Stimulated activated CD4-positive, alpha-beta T cell treated with anti-CD3 and anti-CD28 coated beads, Interleukin-15, amount 100 ng/mL, for 1 hour (primary cell): ENCODE measurements at places on chromosomes 16 and 17.
A peak's percentile ranks its signal among the peaks of the same experiment; 100 is the strongest.

DNA sequence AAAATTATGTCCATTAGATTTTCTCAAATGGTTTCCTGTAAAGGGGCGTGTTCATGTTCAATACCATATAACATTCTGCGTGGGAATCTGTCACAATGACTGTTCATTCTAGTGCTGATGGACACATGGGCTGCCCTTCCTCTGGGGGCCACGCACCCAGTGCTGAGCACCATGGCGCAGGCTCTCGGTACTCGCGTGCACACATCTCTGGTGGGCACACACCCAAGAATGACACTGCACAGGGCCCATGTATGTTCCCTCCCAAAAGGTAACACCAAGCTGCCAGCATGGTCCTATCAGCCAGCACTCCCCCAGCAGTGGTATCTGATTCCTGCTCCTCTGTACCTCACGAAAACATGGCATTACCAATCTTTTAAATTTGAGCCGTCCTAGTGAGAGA, 13.7 kb downstream of the B9D1 start:
- DNase-seq: no peak

DNA sequence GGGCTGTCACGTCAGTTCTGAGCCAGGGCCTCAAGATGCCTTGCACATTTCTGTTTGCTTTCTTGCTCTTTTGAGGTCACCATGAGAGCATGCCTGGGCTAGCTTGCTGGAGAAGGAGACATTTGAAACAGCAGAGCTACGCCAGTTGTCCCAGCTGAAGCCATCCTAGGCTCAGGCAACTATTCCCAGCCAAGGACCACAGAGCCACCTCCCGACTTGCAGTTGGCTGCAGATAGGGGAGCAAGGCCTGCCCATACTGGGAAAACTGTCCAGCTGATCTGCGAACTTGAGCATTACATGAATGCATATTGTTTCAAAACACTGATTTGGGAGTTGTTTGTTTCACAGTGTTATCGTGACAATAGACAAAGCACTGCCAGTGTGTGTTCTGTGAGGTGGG, 340.8 kb downstream of the XYLT1 start:
- no peak for DNase-seq

- DNase-seq: no peak
These were observed 170.2 kb downstream of the UTP18 start for GRCh38 chr17:51430591-51430990.

GRCh38 chr17:40158438-40159013, 18.2 kb downstream of the CASC3 start:
- DNase-seq: no peak

DNA sequence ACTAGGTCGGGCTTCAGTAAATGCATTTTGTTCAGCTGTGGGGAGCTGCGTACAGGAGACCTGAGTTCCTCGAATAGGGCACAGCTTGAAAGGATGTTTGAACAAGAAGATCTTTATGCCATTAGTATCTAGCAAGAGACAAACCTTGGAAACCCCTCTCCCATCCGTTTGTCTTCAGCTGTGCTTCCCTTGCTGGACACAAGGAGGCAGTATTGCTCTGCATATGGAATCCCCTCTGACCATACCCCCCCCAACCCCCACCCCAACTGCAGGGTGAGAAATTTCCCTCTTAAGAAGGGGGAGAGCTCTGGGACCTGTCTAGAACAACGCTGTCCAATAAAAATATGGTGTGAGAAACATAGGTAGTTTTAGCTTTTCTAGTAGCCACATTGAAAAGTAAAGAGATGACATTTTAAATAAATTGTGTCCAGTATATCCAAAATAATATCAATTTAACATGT, 1.6 kb downstream of the MRM1 start:
- peak; percentile 44 for DNase-seq

- DNase-seq: no peak
These were observed 18.7 kb upstream of the OR3A1 start for GRCh38 chr17:3316836-3317235.

GRCh38 chr17:9026741-9027140, 5.4 kb downstream of the NTN1 start:
- no peak for DNase-seq

DNA sequence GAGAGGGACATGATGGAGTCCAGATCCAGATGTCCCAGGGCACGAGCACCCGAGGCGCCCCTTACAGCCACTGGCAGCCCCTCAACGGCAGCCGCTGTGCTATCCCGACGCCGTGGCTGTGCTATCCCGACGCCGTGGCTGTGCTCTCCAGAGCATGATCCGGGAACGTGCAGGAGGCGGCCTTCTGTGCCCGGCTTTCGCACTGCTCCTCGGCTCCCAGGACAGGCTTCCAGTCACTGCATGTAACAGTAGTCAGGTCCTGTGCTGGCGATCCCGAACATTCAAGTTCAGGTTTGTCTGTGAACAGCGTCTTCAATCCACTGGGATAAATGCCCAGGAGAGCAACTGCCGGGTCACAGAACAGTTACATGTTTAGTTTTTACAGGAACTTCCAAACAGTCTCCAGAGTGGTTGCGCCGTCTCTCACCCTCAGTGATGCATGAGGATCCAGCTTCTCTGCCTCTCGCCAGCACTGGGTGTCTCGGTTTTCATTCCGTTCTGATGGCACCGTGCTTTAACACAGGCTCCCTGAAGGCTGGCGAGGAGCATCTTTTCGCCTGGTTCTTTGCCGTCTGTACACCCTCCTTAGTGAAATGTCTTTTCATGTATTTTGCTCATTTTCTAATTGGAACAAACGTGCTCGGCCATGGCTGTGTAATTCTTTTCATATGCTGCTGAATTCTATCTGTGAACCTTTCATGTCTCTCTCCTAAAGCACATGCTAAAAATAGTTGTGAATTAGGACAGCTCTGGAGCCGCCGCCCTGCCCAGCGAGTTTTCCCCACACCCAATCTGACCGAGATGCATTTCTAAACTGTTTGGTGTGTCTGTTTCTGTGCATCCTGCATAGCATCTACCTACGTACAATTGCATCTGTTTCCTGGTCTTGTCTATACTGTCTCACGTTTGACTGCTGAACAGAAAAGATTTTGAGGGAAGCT, 72.6 kb upstream of the METRNL start:
- no peak for DNase-seq

- DNase-seq: no peak
These were observed 23.5 kb upstream of the SIAH1 start for GRCh38 chr16:48408688-48409087.

GRCh38 chr17:19295473-19296135, 58.4 kb downstream of the EPN2 start:
- DNase-seq: no peak

DNA sequence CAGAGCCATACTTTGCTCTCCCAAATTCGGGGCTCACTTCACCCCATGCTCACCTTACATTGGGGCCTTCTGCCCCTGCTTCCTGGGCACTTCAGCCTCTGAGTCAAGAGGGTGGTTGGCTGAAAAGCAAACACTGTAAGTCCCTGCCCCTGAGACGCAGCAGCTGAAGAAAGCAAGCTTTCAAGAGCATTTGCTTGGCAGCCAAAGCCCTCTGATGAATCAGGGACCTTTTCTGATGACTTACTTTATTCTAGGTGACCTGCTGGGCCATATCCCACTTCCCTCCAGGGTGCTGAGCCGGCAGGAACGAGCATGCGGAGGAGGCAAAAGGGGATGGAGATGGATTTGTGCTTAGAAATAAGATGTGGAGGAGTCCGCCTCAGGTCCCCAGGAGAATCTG, 147.0 kb upstream of the TNRC6C start:
- no peak for DNase-seq

- no peak for DNase-seq
These were observed 11.0 kb downstream of the KDM8 start for GRCh38 chr16:27214084-27214961.

- DNase-seq: no peak
These were observed 100.6 kb downstream of the TANGO6 start for GRCh38 chr16:68943961-68944360.

DNA sequence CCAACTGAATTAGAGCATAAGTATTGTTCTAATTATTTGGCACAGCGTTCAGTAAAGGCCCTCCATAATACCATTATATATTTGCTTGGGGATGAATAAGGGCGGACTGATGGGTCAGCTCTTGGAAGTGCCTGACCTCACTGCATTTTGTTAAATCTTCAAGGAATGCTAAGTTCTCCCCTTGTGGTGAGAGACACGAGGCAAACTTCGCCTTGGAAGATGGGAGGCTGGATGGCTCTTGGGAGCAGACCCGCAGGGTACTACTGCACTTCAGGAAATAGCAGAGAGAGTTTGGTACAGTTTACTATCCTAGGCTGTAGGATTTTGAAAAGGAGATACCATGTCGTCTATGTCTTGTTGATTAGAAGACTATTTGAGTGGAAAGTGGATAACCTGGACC, 87.0 kb upstream of the RPRML start:
- no peak for DNase-seq

DNA sequence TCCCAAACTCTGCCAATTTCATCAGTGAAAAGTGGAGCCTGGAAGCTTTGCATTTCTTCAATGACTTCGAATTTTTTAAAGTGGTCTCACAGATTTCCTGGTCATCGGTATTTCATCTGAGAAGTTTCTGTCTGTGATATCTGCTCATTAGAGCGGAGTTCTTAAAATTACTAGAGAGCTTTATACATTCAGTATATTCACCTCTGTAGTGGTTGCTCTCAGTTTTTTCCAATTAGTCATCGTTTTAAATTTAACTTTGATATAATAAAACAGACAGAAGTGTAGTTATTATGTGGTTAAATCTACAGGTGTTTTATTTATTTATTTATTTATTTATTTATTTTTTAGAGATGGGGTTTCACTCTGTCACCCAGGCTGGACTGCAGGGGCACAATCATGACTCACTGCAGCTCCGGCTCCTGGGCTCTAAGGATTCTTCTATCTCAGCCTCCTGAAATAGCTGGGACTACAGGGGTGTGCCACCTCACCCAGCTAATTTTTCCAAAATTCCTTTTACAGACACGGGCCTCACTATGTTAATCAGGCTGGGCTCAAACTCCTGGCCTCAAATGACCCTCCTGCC, 16.0 kb downstream of the ARHGAP17 start:
- DNase-seq: no peak

DNA sequence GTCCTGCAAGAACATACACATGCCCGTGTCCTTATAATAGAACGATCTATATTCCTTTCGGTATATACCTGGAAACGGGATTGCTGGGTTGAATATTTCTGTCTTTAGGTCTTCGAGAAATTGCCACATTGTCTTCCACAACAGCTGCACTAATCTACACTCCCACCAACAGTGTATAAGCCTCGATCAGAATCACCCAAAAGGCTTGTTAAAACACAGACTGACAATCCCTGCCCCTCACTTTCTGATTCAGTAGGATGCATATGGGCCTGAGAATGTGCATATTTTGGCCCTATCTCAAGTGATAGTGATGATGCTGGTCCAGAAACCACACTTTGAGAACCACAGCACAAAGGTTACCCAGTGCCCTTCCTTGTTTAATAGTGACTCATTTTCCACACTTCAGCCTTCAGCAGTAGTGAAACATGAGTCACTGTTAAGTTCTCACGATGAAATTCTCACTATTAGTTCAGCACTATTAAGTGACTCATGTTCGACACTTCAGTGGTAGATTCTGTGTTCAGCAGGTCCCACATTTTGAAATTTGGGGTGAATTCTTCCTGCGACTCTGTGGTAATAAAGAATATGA, 215.6 kb downstream of the GRIN2A start:
- no peak for DNase-seq

- no peak for DNase-seq
These were observed 19.4 kb downstream of the RARA start for GRCh38 chr17:40328386-40328766.

- no peak for DNase-seq
These were observed 50.3 kb downstream of the PITPNC1 start for GRCh38 chr17:67427424-67427823.

- DNase-seq: peak; percentile 2
These were observed 117.6 kb downstream of the VPS53 start for GRCh38 chr17:596763-597644.

DNA sequence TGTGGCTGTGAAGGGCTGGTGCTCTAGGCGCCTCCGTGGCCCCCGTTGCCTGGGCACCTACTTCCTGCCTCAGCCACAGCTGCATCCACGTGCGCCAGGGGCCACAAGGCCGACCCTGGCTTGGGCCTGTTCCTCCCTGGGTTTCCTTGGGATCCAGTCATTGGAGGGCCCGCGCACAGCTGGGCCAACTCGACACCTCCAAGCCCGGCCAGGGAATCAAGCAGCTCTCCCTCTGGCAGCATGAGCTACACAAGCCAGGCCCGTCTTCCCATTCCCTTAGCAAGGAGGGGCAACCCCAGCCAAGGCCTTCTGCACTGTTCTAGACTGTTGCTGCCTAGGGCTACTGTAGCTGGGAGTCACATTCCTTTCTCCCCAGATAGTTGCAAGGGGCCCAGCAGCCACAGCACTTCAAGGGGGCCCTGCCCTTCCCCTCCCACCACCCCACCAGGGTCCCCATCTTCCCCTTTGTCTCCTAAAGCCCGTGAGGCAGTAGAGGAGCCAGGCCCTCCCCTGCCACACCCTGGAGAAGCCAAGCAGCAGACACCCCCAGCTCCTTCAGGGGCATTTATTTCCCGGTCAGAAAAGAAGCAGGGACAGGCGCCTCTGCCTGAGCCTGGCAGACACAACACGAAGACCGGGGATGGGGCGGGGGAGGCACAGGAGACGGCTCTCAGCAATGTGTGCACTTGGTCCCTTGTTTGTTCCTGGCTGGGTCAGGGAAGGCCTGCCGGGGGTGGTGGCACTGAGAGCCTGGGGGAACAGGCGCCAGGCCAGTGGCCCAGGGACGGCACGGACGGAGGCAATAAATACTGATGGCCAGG, 3.8 kb downstream of the ARHGDIA start:
- no peak for DNase-seq

- DNase-seq: no peak
These were observed 12.1 kb downstream of the CYB561 start for GRCh38 chr17:63433746-63434591.

GRCh38 chr16:10530685-10531084, 49.7 kb downstream of the EMP2 start:
- no peak for DNase-seq

DNA sequence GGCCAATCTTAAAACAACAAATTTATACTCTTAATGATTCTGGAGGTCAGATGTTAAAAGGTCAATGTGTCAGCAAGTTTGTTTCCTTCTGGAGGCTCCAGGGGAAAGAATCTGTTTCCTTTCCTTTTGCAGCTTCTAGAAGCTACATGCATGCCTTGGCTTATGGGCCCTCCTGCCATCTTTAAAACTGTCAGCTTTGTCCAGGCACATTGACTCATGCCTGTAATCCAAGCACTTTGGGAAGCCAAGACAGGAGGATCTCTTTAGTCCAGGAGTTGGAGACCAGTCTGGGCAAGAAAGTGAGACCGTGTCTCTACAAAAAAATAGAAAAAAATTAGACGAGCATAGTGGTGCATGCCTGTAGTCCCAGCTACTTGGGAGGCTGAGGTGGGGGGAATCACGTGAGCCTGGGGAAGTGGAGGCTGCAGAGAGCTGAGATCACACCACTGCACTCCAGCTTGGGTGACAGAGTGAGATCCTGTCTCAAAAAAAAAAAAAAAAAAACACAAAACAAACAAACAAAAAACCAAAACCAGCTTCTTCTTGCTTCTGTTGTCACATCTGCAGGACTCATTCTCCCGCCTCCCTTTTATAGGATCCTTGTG, 58.3 kb downstream of the NOS2 start:
- DNase-seq: no peak

DNA sequence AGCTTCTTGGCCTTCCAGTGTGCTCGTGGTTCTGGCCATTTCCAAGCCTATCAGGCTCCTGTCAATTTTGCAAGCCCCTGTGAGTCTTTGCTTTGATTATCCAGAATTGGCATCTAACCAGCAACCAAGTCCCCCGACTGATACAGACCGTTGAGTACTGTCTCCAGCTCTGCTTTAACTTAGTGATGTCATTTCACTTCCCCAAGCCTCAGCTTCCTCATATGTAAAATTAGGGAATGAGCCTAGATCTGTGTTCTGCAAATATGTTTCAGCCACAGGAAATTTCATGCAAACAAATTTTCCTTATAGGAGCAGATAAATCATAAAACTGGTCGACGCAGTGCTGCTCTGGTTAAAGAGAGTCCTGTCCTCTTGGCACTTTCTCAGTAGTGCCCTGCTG, 60.1 kb upstream of the WSB1 start:
- no peak for DNase-seq
